Stimulated activated CD8-positive, alpha-beta memory T cell treated with anti-CD3 and anti-CD28 coated beads, Interleukin-15, amount 100 ng/mL, for 48 hours (primary cell): ENCODE measurements at places on chromosomes 4 and X.

DNA sequence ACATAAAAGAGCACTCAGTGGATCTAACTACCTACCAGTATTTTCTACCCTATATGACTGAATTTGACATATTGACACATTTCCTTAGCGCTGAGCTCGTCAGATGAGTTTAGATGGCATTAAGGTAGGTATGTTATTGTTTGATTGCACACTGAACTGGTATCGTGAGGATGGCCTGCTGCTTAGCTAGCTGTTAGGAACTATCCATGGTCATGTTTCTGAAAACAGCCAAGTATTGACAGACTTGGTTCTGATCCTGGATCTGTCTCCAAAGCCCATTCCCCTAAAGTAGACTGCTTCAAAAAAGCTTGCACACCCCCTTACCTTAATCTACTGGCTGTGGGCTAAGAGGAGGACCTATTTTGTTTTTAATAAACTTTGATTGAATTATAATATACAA lies 32.9 kb downstream of the FNIP2 start:
- DNase-seq: no peak

- DNase-seq: no peak
These were observed 80.3 kb downstream of the GPC4 start for GRCh38 chrX:133335027-133335426.

DNA sequence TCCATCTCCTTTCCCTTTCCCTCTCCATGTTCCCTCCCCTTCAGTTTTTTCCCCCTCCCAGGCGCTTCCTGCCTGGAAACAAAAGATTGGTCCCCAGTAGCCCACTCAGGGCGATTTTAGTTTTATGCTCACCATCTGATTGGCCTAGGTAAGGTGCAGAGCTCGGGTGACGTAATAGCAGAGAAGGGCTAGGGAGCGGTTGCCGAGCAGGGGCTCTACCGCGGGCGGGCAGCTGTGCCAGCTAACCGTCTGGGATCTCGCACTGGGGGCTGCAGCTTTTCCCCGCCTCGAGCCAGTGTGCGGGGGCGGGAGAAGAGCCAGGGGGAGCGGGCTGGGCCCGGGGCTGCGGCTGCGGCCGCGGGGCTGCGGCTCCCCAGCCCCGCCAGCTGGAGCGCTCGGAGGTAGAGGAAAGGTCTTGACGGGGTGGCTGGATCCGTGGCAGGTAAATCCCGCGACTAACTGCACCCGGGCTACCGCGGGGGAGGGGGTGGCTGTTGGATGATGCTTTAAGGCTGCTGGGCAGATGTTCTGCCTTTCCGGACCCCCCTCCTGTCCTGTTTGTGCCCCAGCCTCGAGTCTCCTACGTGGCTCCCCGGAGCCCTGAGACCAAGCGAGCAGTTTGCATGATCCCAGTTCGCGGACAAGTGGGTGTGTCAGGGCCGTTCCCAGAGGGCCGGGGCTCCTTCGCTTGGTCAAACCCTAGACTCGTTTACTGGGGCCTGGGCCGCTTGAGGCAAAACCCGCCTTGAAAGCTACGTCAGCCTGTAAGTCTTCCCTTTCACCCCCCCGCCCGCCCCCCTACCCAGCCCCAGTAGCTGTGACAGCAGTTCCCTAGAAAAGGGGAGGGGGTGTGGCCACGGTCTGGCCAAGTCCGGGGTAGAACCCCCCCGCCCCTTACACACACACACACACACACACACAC lies at the start of gene PAK3:
Gene PAK3, plus strand, starts transcription at position 218 of the 922 bp plus-strand sequence. CDS start 26,913 bp downstream, outside the sequence.
- no peak for DNase-seq

DNA sequence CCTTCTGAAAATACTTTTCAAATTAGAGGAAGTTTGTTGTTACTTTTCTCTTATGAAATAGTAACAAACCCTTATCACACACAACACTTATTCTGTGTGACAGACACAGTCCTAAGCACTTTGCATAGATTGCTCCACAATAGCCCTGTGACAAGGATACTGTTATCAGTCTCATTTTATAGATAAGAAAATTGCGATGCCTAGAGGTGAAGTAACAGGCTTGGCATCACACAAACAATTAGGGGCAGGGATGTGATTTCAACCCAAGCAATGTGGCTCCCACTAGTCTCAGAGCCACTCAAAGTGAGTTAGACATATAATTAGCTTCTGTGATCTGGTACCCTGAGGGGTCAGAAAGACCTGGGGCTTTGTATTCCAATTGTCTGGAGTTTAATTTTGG lies 339.9 kb downstream of the FBXO8 start:
- DNase-seq: no peak

DNA sequence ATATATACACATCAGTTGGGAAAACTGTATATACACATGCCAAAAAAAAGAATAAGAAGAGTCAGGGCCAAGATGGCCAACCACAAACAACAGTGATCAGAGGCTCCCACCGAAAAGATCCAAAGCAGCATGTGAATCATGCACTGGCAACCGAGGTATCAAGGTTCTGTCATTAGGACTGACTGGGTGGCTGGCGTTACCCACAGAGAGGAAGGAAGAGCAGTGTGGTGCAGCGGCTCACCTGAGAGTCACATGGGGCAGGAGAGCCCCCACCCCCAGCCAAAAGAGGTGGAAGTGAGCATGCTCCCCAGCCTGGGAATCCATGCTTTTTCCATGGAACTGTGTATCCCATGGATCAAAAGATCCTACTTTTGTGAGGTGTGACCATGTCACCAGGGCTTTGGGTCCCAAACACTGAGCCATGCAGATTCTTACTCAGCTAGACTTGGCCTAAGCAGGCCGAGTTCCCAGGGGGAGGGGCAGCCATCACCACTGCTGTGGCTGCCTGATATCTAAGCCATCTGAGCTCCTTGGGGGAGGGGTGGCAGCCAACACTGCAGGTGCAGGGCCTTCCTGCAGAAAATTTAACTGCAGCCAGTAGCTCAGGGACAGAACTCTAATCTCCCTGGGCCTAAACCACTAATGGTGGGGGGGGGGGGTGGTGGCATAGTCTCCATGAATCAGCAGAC lies 52.8 kb downstream of the P2RY10 start:
- DNase-seq: no peak

DNA sequence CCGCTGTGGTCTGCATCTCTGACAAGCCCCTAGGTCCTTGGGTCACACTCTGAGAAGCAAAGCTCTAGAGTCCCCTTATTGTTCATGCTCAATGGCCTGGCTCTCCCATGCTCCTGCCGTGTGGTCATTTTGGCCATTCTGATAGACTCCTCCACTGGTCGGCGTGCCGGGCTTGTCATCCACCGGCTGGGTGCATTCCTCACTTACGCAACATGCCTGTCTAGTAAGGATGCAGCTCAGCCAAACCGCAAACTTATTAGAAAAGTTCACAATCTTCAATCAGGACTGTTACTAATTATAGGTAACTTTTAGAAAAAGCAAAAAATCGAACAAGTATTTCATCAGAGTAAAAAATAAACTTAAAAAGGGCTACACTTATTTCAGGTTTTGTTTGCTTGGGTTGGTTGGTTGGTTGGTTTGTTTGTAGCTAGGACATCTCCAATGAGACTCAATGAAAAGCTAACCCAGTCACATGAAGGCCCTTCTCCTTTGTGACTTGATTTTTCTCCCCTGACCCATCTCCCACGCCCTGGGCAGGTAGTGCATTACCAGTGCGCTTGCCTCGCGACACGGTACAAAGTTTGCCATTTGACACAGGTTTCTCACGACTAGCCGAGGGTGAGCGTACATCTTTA lies 41.0 kb downstream of the IRF2 start:
- no peak for DNase-seq
